C1 segment of cervical spinal cord (tissue), 14 donors: ENCODE measurements at places on chromosomes 11 and 22.
A peak's percentile ranks its signal among the peaks of the same experiment; 100 is the strongest.

DNA sequence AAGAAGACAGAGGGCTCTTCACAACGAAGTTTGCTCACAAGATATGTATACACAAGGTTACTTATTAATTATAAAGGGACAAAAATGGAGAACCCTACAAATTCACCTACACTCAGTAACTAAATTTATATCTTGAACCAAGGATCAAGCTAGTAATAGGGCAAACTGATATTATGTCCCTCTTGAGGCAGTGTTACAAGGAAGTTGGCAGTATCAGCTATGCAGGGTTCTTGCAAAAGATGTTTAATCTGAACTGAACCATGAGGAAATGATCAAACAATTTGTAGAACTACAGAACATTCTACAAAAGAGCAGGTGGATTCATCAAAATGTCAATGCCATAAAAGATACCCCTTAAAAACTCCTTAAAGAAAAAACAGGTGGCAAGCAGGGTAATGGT lies 10.7 kb downstream of the CADM1 start:
- no peak for DNase-seq

DNA sequence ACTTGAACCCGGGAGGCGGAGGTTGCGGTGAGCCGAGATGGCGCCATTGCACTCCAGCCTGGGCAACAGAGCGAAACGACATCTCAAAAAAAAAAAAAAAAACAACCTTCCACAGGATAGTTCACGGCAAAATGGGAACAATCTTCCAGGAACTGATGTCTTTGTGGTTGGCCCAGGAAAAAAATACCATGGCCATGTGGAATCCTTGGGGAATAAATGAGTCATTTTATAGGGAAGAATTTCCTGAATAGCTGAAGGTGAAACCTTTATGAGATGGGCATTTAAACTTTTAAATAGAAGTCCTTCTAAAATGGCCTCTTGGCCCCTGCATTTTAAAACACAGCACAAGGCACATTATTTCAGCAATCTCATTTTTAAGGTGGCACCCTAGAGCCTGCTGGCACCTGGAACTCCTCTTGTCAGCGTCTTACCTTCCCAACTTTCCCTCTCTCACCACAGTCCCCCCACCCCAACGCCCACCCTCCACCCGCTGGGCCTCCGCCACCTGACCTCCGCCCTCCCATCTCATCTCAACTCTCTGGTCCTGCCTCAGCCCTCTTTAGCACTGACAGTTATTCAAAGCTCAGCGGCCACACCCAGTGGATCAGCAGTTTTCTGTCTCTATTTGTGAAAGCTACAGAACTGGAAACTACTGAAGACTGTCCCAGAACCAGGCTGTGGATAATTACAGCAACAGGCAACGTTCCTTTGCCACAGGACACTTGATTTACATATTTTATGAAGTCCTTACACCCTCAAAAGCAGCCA lies 43.1 kb downstream of the SCGB1A1 start:
- DNase-seq, result no peak

DNA sequence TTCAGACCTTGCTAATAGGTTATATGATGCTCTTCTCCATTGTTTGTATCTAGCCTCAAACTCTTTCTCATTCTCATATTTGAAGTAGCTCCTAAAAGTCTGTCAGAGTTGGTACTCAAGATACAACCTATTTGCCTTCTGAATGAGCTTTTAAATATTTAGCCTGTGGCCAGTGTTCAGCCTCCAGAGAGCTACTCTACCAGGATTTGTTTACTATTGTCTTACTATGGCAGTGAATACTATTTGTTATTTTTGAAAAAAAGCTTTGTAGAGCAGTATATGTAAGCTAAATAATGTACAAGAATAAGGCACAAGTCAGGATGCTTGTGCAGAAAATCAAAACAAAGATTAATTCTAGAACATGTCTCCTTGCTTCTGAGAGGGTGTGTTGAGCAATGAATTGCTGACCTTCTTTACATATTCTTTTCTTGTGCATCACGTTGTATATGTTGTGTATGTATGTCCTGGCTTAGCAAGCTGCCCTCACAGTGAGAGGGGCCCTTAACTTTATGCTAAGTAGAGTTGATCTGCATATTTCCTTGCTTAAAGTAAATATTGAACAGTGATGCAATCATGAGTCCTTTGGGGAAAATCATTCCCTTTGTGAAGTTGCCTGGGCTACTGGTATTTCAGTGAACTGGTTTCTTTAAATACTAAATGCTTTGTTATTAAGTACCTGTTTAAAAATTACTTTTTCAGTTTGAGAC lies 438.0 kb downstream of the LUZP2 start:
- DNase-seq, result no peak

GRCh38 chr22:28075358-28075981 lies 156.4 kb upstream of the PITPNB start:
- no peak for DNase-seq

- DNase-seq, result peak; percentile 9
Observed at GRCh38 chr11:69915501-69916250, 96.5 kb upstream of the FGF3 start.

- no peak for DNase-seq
Observed at GRCh38 chr11:106238704-106239360, 161.4 kb downstream of the AASDHPPT start.

DNA sequence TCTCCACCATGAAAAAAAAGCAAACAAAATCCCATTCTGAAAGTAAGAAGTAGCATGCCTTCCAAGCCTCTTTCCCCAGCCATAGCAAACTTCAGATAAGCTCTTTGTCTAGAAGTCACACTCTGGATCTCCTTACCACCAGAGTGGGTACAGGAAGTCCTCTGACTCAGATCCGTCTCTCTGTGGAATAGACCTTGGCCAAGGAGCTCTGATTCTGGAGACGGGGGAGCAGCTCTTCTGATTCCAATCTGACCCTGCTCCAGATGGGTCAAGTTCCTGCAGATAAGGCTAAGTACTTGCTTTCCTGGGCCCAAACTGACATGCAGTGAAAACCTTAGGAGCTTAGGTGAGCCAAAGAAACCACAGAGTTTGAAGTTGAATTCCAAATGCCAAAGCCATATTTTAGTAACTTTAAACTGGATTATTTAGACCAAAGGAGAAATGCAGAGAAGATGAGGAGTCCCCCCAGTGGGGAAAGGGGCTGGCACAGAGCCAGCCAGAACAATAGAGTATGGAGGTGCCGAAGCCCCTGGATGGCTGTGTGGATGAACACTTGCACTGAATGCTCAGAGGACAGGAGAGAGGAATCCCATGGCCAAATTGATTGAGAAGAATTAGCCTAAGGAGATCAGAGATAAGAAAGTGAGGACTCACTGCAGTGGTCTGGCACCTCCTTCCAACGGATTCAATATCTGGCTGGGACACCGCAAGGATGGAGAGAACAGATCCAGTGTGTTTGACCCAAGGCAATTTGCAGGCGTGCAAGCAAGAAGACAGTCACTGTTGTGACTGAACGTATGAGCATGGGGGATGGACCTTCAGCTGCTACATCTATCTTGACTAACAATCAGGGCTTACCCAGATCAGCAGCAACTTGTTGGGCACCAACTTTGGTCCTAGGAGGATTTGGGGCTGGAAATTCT lies 54.9 kb downstream of the ENDOD1 start:
- no peak for DNase-seq

DNA sequence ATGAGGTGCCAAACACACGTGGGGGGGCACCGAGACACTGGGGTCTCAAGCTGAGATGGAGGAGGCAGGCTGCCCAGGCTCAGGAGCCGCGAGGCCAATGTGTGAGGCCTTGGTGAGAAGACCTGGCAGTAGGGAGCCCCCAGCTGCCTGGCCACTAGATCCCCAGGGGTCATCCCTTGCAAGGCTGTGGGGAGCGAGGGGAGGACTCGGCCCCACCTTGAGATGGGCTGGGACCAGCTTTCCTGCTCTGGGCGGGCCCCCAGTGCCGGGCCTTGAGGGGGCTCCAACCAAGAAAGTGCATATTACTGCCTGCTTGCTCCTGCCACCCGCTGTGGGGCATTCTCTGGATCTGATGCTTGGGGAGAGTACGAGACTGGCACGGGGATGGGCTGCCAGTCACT lies 107.0 kb downstream of the CTTN start:
- no peak for DNase-seq

GRCh38 chr22:37162221-37163095 lies 12.7 kb upstream of the IL2RB start:
- no peak for DNase-seq

DNA sequence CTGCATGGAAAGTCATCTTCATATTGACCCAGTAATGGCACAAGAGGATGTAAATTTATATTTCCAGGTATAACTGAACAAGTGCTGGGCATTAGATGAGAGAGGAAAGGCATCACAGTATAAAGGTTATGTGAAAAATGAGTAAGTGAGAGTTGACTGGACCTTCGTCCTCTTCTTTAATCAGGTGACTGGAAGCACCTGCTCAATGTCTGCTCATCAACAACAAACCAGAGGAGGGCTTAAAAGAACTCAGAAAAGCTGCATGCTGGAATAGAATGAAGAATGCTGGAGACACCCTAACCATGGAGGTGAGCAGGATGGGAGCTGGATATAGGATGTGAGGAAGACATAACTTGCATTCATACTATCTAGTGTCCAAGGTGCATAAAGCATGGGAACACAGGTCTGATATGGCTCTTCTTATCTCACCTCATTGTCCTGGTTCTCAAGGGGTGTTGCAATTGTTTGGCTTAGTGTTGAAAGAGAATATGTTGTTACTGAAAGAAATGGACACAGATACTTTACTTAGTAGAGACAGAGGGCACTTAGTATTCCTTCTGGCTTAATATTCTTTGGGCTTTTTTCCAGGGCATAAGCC lies 7.3 kb upstream of the SLC22A9 start:
- no peak for DNase-seq

GRCh38 chr22:41780746-41781505 lies 19.6 kb upstream of the CCDC134 start:
- DNase-seq, result no peak

DNA sequence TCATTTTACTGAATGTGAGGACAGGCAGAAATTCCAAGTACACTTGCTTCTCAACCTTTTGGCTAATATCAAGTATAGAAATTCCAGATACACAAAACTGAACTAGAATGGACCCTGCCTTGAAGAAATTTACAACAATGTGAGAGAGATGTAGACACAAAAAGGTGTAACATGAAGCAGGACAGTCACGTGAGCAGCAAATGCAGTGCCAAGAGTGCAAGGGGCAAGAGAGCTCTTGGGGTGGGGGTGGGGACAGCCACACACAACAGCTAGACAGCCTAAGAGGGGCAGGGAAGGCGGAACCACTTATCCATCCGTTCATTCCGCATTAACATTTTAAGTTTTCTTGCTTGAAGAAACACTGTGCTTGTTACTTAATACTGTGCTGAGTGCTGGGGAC lies 28.9 kb downstream of the PLEKHA7 start:
- no peak for DNase-seq

- DNase-seq, result no peak
Observed at GRCh38 chr22:30004694-30005093, 75.6 kb upstream of the HORMAD2 start.

GRCh38 chr11:86708669-86709068 lies 36.3 kb upstream of the ME3 start:
- no peak for DNase-seq

DNA sequence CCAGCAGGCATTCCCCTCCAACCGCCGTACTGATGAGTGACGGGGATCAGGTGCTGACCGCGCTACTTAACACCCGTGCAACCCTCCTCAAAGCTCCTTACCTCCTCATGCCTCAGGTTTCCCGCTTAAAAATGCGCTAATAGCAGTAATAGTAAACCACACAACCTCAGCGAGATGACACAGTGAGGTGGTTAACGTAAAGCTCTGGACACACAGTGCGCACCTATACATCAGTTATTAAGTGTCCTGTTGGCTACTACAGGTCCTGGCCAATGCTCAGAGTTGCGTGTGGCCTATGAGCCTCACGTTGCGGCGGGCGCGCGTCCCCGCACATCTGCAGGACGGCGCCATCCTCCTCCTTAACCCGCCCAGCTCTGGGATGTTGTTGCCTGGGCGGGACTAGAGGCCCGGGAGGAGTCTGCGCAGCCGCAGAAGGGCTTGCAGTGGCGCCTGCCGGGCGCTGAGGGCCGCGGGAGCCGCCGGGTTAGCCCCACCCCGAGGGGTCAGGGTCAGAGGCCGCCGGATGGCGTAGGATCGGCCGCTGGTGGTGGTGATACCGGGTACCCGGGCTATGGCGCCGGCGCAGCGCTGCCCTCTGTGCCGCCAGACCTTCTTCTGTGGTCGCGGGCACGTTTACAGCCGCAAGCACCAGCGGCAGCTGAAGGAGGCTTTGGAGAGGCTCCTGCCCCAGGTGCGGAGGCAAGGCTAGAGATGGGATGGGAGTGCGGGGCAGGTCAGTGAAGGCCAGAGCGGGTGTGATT lies at the start of gene CENATAC:
Gene CENATAC, plus strand, starts transcription at position 512 of the 761 bp plus-strand sequence. Its CDS starts 60 bp downstream, at position 572.
- peak; percentile 90 for DNase-seq

DNA sequence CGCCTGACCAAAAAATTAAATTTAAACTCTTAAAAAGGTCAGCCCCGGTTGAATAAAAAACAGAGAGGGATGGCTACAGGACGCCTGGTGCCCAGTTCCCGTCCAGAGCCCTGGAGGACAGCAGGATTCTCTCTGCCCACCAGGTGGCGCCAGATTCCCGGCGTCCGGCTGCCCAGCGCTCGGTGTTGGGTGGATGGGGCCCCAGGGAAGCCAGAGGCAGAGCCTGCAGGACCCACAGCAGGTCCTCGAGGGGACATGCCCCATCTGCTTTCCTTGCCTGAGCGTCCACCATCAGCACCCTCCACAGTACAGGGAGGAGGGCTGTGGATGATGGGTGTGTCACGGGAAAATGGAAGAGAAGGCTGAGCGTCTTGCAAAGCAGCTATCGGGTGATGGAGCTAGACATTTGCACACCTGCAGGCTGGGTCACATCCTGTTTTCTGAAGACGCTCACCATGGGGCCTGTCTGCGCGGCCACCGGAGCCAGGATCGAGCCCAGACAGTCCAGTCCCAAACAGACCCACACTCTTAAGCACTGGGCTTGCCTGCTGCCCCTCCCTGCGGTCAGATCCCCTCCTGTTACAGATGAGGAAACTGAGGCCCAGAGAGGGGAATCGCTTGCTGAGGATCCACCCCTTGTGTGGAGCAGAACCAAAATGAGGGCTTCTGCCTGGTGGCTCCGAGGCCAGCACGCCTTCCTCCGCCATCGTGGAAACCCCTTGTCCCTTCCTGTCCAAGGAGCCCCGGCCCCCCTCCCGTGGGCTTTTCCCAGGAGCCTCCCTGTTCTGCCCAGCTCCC lies 18.5 kb upstream of the CBX7 start:
- DNase-seq, result peak; percentile 87

GRCh38 chr22:49887702-49888101 lies 30.5 kb downstream of the ALG12 start:
- no peak for DNase-seq

DNA sequence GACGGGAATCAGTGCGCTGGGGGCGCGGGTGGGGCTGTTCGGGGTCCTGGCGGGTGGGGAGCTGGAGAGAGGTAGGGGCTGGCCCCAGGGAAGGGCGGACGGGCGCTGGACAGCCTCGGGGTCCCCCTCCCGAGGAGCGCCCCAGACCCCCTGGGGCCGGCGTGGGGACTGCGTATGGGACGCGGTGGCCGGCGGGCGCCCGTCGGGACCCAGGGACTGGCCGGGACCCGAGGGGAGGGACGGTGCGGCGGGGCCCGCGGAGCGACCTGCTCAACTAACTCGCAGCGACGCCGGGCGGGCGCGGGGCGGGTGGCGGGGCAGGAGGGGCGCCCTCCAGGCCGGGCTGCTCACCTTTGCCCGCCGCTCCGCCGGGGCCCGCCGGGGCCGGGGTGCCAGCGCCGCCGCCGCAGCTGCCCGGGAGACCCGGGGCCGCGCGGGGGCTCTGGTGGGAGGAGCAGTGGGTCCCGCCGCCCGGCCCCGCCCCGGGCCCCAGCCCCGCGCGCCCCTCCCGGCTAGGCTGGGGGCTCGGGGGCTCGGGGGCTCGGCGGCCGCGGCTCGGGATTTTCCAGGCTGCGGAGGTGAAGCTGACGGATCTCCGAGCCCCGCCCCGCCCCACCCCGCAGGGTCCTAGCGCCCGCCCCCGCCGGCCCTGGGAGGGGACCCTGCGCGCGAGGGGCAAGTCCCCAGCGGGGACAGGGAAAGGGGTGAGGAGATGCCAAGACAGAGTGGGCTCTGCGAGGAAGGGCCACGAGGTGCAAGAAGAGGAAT lies 12.3 kb downstream of the STARD10 start:
- DNase-seq, result peak; percentile 81
